ENCODE measurements at places on chromosomes 1 and 21.

DNA sequence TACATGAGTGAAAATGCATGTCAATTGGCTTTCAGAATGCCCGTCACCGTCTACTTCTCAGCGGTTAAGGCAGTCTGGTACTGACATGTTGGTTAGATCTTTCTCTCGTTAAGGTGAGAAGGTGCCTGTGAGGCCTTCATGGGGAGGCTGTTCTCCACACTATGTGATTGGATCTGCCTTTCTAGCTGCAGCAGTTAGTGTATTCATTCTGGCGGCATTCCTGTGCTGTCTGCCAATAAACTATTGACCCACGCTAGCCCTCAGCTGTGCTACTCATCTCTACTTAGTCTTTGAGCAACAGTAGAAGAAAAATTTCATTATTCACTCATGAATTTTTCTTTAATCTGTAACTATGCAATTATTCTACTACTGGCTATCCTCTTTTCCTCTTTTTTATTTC lies 32.0 kb downstream of the CCSAP start:
- DNase-seq: no peak

DNA sequence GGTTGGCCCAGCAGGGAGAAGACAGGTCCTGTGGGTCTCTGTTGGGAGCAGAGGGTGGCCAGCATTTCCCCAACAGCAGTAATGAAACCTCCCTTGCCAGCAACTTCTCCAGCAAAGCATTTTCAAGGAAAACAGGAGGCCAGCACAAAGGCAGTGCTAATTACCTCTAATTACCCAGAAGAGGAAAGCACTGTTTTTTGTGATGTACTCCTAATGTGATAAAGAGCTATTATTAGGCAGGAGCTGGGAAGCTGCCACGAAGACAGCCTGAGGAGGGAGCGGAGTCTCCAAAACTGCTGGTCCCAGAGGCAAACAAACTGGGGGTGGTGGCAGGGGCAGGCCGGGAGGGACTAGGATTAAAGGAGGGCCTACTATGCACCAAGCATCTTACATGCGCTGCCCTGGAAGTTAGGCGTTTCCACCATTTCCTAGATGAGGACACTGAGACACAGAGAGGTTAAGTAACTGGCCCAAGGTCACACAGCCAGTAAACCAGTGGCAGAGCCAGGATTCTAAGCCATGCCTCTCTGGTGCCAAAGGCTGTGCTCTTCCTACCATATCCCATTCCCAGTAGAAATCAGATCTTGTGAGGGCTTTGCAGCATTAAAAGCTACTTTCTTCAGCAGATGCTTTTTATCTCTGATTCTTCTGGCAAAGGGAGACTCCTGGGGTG lies 24.5 kb downstream of the HTR6 start:
- no peak for DNase-seq

GRCh38 chr1:246005067-246005466 lies 502.0 kb downstream of the SMYD3 start:
- DNase-seq: no peak

- no peak for DNase-seq
These were observed 57.5 kb downstream of the ATP5PO start for GRCh38 chr21:33857846-33858666.

GRCh38 chr1:236002572-236002971 lies 62.3 kb downstream of the NID1 start:
- DNase-seq: no peak

GRCh38 chr21:42524341-42525028 lies 10.8 kb downstream of the SLC37A1 start:
- DNase-seq: no peak

- no peak for DNase-seq
These were observed 1512.0 kb upstream of the PRMT6 start for GRCh38 chr1:105544475-105544874.

DNA sequence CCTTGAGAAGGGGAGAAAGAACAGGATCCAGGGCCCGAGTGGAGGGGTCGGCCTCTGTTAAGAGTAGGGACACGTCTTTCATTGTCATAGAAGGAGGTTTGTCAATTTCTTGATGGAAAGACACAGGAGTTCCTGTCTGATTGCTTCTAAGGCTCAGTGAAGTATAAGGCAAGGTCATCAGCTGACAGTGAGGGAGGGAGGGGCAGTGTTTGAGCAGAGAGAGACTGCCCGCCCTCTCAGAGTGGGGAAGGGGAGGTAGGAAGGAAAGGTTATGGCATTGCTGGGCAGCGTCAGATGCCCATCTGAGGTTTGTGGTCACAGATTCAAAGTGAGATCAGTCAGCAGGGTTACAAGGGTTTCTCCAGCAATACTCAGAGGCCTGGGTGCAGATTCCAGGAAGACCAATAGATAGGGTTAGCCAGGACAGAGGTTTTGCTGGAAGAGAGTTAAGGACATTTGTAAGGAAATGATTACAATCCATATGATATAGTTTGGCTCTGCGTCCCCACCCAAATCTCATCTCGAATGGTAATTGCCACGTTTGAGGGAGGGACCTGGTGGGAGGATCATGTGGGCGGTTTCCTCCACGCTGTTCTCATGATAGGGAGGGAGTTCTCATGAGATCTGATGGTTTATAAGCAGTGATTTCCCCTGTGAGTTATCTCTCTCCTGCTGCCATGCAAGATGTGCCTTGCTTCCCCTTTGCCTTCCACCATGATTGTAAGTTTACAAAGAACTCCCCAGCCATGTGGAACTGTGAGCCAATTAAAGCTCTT lies 127.2 kb upstream of the GJB5 start:
- no peak for DNase-seq

GRCh38 chr21:40143822-40144525 lies 276.7 kb downstream of the PCP4 start:
- DNase-seq: peak; percentile 46

DNA sequence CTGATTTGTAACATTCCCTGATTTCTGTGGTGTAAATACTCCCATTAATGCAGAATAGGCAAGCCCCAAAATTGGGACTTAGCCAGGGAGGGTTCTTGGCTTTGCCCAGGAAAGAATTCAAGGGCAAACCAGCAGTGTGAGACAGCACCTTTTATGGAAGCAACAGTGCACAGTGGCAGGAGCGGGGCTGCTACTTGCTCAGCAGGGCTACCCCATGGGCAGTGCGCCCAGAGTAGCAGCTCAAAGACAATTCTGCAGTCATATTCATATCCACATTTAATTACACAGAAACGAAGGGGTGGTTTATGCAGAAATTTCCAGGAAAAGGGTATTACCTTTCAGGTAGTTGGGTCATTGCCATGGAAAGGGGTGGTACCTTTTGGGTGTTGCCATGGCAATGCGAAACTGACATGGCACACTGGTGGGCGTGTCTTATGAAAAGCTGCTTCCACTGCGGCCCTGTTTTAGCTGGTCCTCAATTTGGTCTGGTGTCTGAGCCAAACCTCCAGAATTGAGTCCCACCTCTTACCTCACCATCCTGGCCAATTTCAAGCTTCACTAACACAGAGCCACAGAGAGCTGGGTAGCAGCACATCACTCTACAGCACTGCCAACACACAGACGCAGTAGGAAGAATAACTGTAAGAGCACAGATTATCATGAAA lies 35.9 kb downstream of the FHAD1 start:
- no peak for DNase-seq

DNA sequence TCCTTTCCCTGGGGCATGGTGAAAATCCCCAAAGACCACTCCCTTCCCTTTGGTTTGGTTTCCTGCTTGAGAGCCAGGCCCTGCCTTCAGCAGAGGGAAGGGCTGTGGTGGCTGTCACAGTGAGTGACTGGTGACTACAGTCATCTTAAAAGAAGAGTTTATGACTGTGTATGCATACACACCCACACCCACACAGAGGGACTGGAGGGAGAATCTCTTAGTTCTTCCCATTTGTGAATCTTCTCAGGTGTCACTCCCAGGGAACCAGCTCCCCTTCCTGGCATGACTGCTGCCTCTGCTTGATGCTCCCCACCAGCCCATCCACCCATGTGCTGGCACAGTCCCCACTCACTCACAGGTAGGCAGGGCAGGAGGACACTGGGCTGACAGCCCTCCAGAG lies 3.9 kb upstream of the KCNA2 start:
- DNase-seq: peak; percentile 41

GRCh38 chr1:3688356-3689137 lies 36.2 kb downstream of the TP73 start:
- DNase-seq: no peak

- DNase-seq: no peak
These were observed 60.6 kb upstream of the TLR5 start for GRCh38 chr1:223203694-223204093.

GRCh38 chr1:217272385-217272784 lies 358.5 kb downstream of the GPATCH2 start:
- DNase-seq: no peak

DNA sequence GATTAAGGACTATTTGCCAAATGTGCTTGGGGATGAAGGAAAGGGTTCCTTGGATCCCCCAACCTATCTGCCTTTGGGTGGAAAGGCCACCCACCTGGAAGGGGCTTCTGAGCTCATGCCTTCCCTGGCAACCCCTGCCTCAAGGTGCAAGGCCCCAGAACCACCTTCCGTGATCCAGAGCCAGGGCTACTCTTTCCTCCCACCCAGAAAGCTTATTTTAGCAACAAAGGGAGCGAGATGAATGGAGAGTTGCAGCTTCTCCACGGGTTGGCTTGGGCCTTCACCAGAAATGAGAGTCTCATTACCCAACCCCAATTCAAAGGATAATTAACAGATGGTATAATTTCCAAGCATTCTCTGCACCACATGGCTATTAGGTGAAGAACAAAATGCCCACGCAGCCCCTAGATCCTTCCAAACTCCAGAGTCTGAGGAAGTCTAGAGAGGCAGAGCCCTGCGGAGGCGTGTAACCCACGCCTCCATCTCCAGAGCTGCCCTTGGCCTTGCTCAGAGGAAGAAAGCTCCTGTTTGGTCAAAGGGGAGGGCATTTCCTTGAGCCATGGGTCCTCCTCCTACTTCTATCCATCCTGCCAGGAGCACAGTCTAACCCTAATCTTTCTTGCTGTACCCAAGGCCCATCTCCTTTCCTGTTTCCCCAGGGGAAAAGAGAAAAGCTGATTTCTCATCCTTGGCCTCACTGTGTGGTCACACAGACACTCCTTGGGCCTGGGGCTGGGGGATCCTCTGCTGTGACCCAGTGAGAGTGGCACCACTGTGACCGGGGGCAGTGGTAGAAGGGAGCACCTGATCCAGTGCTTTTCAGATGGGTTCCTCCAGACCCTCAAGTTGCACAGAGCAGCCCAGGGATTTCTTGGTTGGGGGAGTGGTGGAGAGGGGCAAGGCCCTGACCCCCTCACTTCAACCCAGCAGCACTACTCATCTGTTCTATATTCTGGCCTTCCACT lies 1.7 kb upstream of the CELSR2 start:
- no peak for DNase-seq

All from activated CD4-positive, alpha-beta T cell treated with anti-CD3 and anti-CD28 coated beads, Interleukin-10, Interleukin-2, amounts not matched to agents 100 ng/mL and 50 ng/mL, durations not matched to agents 16 hours and 8 hours (primary cell).